Sciatic nerve (tissue), 2 donors: ENCODE measurements at places on chromosomes 1 and 21. TPM values are rescaled to one million over a fixed set of nuclear protein-coding genes. Genes with fewer than 3 reads are reported as not detected.

The ROR1 gene
- 16.7 TPM for total RNA-seq

The SLC50A1 gene
- total RNA-seq = 20.8 TPM

DNA sequence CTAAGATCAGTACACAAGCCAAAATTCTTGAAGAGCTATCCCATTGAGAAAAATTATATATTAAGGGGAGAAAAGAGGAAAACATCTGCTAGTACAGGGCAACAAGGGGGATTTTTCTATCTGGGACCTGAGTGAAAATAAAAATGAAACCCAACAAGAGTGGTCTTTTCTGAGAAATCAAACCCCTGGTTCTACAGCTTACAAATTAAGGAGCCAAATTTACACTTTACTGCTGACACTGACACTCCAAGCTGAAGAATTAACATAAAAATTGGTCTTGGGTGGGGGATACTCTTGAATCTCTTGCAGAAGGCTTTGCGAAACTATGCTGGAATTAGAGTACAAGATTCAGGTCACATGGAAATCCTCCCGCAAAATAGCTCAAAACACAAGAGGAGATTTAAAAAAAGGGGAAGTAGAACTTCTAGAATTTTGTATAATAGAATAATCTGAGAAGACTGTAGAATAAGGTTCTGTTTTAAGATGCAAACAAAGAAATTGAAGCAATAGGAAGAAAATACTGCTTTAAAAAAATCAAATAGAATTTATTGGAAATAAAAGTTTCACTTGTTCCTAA lies 32.1 kb upstream of the HSPA13 start:
- no peak for DNase-seq

- DNase-seq = no peak
Observed at GRCh38 chr1:11981378-11982009, 1.2 kb downstream of the MFN2 start.

GRCh38 chr1:224864006-224864405 lies 65.5 kb upstream of the DNAH14 start:
- DNase-seq = no peak

- DNase-seq = no peak
Observed at GRCh38 chr1:67615886-67616285, 69.1 kb upstream of the GADD45A start.

DNA sequence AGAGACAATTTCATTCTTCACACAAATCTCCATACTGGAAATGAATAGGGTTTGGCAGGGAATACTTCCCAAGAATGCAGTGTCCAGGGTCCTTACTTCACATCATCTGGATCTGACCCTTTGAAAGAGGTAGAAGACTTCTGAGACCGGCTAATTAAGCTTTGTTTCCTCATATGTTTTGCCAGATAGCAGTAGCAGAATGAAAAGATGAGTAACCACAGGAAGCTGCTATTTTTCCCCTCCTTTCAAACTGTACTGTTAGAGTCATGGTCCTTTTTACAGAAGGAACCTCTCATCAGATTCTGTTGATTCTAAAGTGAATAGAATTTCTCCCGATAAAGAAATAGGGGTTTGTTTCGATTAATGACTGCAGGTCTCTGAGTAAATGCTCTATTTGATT lies 1.4 kb upstream of the OLFML3 start:
- no peak for DNase-seq

GRCh38 chr1:116934586-116935207 lies 25.0 kb downstream of the PTGFRN start:
- no peak for DNase-seq

GRCh38 chr1:78331799-78332198 lies 159.0 kb upstream of the PTGFR start:
- no peak for DNase-seq
